ENCODE measurements at places on chromosomes 5 and 9.

GRCh38 chr9:101718192-101718591, 20.3 kb downstream of the GRIN3A start:
- DNase-seq, result no peak

DNA sequence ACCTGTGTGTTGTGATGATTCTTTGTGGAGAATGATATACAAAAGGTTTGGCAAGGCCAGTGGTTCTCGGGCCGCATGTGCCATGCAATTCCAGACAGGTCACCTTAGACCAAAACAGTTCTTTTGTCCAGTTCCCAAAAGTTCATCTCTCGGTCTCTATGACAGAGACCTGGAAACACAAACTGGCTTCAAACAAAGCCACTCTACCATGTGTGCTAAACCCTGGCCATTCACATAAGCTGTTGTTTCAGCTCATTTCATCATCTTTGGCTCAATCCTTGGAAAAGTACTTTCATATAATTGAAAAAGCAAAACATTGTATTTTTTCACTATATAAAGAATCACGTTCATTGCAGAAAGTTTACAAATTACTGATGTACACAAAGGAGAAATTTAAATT, 210.5 kb upstream of the SEMA6A start:
- no peak for DNase-seq

GRCh38 chr9:125549465-125549871, 157.5 kb downstream of the MAPKAP1 start:
- DNase-seq, result no peak

DNA sequence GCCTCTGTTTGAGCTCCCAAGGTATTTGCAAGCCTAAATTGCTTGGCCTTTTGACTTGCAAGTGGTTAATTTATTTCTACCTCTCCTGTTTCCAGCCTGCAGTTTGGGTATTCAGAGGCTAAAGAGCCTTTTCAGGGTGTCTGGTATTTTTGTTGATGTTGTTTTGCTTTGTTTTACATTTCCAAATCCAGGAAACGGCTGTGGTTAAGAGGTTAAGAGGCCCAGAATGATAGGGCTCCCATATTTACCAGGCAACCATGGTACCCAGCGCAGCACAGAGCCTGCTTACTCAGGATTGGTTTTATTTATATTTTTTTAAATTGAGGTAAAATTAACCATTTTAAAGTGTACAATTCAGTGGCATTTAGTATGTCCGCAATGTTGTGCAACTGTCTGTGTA, 92.1 kb downstream of the PDZD2 start:
- DNase-seq, result no peak

DNA sequence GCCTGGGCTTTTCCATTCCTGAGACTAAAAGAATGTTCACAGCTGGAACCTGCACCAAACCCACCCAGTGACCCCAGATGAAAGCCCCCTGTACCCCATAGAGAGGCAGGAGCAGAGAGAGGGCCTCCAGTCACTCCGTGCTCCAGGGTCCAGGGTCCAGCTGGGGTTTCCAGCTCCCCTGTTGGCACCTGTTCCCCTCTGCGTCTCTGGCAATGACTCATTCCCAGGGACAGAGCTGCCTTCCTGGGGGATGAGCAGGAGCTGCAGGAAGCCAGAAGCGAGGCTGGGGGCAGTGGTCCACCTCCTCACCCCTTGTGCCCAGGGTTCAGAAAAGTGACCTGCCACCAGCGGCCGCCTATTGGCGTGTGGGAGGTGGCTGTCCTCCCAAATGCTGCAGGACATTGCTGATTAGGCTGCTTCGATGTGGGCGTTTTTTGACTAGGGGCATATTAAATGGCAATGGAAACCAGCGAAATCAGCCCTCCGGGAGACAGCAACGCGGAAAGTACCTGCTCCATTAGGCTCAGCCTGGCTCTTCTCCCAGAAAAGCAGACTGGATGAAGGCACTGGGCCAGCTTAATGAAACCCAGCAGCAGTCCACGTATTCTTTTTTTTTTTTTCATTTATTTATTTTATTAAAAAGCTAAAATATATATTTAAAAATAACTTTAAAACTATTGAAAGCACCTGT, 97.4 kb downstream of the DAP start:
- no peak for DNase-seq

DNA sequence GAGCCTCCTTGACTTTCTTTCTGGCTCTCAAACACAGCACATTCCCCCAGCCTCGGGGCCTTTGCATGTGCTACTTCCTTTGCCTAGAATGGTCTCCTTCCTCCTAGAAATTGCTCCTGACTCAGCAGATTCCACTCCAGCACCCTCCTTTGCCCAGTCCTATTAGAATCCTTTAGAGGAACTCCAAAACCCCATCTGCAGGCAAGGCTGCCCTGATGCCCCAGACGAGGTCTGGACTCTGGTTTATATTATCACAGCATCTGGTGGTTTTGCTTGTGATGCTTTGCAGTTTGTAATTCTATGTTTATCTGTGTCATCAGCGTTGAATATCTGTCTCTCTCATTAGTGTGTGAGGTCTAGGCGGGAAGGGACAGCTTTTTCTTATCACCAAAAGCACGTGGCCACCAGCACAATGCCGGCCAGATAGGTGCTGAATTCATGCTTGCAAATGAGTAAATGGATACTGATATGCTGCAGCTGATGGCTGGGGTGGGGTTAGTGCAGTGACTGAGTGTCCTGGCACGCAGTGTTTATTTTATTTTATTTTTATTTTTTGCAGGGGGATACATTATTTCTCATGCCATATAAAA, 30.0 kb upstream of the ANKH start:
- DNase-seq, result no peak

Measured in kidney (tissue), 22 donors.